ENCODE measurements at places on chromosomes 6 and 20.

DNA sequence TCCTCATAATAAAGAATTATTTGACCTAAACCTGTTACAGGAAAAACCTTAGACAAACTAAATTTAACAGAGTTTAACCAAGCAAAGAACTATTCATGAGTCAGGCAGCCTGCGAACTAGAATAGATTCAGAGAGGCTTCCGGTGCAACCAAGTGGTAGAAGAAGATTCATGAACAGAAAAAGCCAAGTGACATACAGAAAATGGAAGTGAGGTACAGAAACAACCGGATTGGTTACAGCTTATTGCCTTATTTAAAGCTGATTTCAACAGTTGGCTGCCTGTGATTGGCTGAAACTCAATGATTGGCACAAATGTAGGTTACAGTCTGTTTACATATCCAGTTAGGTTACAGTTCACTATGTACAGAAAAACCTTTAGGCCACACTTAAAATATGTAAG is 10.1 kb downstream of the PPP1R3G start:
- no peak for DNase-seq

- no peak for DNase-seq
Observed at GRCh38 chr6:25199544-25199943, 79.6 kb upstream of the CARMIL1 start.

GRCh38 chr20:2080532-2081224 is 20.9 kb upstream of the STK35 start:
- no peak for DNase-seq

DNA sequence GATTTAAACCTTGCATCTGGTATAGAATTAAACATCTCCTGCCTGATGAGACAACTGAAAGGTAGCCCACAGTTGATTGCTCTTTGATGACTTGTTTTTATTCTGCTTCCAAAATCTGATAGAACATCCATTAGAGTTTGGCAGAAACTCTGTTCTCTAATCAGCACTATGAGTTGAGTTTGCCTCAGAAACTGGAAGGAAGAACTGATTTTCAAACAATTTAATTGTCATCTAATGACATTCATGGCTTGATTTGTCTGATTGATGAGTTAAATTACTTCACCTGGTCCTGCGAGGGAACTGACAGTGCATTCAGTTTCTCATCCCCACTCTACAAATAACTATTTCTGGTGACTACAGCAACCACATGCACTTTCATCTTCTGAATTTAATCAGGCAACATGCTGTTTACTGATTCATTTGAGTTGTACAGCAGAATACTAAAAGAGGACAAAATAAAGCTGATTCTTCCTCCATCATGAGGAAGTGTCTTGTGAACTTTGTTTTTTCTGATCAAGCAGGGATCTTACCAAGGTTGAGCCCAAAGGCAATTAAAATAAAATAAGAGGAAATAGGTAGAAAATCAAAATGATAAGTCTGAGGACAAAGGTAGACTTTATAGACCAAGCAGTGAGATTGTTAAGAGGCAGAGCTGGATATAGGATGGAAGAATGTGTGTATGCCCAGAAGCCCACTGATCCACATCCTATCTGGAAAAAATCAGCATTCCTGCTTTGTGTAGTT is 15.7 kb upstream of the MRAP2 start:
- no peak for DNase-seq

GRCh38 chr6:137320271-137320670 is 101.1 kb upstream of the IFNGR1 start:
- no peak for DNase-seq

- no peak for DNase-seq
Observed at GRCh38 chr6:42294759-42295158, 77.1 kb upstream of the MRPS10 start.

GRCh38 chr20:9053108-9053507 is 15.8 kb upstream of the PLCB4 start:
- DNase-seq, result no peak

GRCh38 chr6:37293426-37293825 is 35.5 kb upstream of the TMEM217 start:
- DNase-seq, result no peak

- no peak for DNase-seq
Observed at GRCh38 chr20:47878601-47879027, 93.3 kb upstream of the SULF2 start.

DNA sequence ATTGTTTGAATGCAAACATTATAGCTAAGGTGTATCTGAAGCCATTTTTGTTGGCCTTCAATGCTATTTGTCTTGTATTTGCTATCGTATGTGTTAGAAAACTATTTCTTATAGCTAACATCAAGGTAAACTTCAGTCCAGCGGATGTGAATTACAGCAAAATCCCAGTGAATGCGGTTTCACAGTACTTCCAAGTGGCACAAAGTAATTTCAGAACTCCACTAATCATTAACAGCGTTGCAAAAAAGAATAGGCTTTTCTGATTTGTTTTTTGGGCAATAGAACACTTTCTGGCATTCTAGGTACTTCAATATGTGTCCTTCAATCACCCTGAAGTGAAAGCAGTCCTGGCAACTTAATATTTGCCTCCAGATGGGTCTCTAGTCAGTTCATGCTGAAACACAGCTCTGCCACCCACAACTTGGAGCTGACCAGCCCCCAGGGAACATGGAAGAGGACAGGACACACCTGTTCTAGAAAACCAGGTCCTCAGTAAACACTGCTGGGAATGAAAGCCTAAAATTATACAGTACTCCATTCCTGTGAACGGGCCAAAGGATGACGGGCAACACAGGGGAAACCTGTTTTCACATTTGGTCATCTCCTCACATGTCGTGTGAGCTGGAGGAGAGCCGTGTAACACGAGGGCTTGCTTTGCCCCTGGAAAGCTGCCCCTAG is 9.7 kb upstream of the MRPS10 start:
- DNase-seq, result no peak

DNA sequence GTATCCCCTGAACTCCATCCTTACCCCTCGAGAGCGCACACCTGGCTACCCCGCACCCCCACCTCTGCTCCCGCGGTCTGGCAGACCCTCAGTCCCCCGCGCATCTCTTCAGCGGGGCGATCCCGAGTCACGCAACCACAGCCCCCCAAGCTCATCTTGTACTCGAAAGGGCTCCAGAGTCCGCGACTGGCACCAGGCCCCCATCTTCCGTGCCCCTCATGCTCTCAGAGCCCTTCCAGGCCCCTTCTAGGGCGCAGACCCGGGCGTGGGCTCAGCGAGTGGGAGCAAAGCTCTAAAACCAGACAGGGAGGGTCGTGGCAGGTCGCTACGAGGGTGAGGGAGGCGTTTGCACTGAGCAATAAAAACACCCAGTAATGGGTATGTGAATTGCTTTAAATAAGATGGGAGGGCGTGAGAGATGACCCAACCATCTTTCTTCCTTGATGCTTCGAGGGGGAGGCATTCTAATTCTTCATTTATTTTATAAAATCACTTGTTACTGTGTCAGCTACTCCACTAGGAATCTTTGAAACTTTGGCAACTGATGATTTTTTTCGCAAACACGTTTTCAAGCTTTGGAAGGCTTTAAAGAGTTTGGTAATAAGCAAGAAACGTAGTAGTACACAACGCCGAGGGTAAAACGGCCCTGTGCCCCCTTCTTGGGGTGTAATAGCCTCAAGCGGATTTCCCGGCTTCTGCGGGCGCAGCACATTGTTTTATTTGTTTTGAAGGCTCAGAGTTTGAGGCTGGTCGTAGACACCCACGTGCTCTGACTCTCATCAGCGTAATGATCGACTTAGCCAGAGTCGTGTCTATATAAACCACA is 42.6 kb upstream of the SUPT3H start:
- DNase-seq, result no peak

DNA sequence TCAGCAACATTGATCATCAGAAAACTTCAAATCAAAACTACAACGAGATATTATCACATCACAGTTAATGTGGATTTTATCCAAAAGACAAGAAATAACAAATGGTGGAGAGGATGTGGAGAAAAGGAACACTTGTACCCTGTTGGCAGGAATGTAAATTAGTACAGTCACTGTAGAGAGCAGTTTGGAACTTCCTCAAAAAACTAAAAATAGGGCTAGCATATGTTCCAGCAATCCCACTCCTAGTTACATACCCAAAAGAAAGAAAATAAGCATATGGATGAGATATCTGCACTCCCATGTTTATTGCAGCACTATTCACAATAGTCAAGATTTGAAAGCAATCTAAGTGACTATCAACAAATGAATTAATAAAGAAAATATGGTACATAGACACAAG is 887.7 kb upstream of the MAN1A1 start:
- DNase-seq, result no peak

GRCh38 chr20:36496707-36497669 is 44.3 kb upstream of the MYL9 start:
- no peak for DNase-seq

GRCh38 chr6:131997429-131998153 is 46.4 kb upstream of the CCN2 start:
- DNase-seq, result no peak

DNA sequence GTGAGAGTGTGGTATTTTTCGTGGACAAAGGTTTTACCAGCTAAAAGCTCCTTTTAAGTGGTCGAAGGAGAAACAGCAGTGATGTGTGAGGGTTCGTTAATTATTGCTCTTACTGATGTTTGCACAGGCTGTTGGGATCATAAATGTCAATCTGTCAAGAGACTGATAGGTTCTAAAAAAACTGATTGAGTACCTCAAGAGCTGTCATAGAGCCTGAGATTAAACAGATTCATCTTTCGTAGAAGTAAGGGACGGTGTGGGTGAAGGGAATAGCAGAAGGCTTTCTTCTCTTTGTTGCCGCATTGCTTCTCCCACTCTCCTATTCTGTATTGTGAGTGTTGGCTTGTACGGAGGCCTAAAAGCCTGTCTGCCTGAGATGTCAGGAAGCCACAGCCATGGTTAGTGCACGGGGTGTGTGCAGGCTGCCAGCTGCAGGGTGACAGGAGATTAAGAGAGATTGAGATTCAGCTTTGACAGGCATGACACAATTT is 291.0 kb downstream of the ZFAND3 start:
- DNase-seq, result no peak

Data from fibroblast of skin of left quadriceps (primary cell).